Activated CD4-positive, alpha-beta T cell treated with anti-CD3 and anti-CD28 coated beads for 24 hours (primary cell): ENCODE measurements at places on chromosomes 11 and 22.

- DNase-seq: no peak
Observed at GRCh38 chr11:15870911-15871310, 485.4 kb downstream of the SOX6 start.

DNA sequence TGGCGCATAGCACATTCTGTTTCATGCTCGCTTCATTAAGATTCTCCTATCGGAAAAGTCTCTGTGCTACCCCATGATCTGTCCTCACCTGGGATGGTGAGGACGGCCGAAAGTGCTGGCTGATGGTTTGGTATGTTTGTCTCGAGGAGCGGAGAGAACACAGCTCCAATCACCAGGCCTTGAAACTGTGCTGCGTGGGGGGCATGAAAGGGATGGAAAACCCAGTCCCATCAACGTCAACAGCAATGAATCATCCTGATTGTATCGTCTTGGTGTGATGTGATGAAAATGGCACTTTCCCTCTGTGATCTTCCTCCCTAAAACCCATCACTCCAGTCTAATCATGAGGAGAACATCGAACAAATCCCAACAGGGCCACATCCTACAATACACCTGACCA is 8.4 kb downstream of the FXYD6 start:
- DNase-seq: no peak

DNA sequence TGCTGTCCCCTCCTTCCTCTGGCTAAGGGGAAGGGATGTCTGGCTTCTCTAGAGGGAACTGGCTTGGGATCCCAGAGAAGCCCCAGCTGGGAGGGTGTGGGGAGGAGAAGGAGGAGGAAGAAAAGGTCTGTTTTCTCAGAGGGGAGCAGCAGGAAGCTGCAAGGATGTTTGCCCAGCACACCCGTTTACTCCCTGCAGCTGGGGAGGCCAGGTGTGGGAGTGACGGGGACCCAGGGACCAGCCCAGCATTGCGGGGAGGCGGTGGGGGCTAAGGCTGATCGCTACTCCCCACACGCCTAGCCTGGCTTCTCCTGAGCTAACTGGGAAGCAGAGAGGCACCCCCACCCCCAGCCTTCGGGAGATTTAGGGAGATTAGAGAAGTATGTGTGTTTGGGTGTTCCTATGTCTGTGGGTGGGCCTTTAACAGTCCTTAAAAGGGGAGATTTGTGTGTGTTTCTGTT is 3.9 kb downstream of the CREB3L1 start:
- no peak for DNase-seq

DNA sequence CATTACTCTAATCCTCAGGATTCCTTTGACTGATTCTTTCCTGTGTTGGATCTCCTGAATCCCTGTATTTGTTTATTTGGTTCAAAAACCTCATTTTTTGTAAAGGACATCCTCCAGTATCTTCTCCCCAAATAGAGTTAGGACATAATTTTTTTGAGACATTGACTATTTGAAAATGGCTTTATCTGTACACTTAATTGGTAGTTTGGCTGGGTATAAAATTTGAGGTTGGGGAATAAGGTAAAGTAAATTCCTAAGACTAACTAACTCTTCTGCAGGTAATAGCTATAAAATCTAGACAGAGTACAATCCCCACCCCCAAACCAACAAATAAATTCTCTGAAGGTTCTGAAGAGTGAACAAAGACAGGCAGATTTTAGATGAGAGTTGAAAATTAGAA is 114.4 kb downstream of the CTTN start:
- DNase-seq: no peak

DNA sequence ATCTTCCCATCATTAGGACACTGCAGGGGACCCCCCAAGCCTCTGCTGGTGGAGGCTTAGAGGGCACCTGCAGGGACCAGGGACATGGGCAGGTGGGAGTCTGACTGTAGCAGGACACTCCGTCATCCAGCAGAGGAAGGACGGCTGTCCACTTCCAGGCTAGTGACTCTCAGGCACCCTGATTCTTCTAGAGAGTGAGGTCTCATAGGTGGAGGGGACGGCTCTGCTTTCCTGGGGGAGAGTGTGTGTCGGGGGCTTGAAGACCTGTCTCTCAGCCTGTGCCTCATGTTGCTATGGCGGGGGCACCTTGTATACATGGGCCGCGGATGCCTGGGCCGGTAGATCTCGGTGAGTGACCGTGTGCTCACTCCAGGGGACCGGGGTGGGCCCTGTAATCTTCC is 1116.6 kb downstream of the BRD1 start:
- DNase-seq: no peak

DNA sequence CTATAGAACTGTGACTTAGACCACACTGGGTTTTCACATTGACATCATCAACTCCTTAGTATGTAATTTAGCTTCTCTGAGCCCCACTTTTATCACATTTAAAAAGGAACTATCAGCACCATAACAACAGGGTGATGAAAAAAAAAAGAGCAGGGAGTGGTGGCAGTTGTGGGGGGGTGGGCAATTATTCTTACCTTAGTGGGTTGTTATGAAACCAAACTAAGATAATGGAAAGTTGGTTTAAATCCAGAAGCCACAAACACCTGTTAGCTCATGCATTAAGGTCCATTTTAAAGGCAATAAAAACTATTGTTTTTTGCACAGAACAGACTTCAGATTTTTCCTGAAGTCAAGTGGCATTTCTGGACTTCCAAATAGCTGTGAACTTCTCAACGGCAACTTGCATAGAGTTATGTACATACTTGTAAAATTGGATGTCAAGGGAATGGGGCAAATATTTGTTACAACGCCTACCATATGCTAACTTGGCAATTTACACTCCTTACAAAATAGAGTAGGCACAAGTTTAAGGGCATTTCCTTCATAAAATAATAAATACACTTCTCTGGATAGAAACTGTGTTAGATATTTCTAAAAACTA is 793.6 kb downstream of the DLG2 start:
- DNase-seq: no peak

DNA sequence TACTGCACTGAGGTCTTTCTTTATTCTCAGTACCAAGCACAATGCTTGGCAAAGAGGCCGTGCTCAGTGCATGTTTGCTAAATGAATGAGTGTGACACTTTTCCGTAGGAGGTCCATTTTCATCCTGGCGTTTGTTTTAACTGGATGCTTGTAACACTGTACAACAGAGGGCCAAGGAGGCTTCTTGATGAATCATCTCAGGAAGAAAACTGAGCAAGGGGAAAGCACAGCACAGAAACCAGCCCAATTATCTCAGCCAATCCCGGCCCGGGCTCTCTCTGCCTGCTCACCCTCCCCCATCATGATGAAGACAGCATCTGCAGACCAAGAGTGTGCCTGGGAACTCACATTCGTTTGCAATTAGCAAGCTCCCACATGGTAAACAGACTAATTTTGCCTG is 570.3 kb downstream of the OPCML start:
- no peak for DNase-seq

DNA sequence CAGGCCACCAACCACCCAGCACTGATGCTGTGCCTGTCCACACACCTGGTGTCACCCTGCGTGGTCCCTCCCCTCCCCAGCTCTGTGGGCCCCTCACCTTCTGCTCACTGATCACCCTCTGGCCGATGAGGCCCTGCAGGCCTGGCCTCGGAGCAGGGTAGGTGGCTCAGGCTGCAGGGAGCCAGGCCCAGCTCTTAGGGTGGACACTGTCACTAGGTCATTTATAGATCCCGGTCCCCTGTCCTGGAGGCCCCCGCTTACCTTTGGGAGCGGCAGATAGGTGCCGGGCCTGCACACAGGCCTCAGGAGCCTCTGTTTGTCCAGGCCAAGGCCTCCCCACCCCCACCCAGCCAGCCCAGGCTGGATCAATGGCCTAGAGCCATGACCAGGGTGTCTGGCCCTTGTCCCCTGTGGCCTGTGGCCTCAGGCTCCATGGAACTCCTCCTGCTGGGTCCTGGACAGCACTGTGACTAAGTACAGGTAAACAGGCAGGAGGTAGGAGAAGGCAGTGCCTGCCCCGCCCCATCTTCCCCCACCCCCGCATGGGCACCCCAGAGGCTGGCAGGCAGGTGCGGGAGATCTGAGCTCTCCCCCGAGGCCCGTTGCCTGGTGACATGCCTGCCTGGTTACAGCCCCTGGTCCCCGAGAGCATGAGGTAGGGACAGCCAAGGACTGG is at the start of gene TMPRSS6:
Gene TMPRSS6, minus strand, starts transcription at position 472 of the 676 bp plus-strand sequence. CDS start 6,296 bp downstream, outside the sequence.
- DNase-seq: no peak

- DNase-seq: no peak
Observed at GRCh38 chr11:63737718-63738117, 30.9 kb downstream of the ZFTA start.

GRCh38 chr11:32843544-32843943 is 13.8 kb downstream of the PRRG4 start:
- DNase-seq: no peak
